ENCODE measurements at places on chromosomes 2 and 18. TPM values are rescaled to one million over a fixed set of nuclear protein-coding genes. Genes with fewer than 3 reads are reported as not detected.

DNA sequence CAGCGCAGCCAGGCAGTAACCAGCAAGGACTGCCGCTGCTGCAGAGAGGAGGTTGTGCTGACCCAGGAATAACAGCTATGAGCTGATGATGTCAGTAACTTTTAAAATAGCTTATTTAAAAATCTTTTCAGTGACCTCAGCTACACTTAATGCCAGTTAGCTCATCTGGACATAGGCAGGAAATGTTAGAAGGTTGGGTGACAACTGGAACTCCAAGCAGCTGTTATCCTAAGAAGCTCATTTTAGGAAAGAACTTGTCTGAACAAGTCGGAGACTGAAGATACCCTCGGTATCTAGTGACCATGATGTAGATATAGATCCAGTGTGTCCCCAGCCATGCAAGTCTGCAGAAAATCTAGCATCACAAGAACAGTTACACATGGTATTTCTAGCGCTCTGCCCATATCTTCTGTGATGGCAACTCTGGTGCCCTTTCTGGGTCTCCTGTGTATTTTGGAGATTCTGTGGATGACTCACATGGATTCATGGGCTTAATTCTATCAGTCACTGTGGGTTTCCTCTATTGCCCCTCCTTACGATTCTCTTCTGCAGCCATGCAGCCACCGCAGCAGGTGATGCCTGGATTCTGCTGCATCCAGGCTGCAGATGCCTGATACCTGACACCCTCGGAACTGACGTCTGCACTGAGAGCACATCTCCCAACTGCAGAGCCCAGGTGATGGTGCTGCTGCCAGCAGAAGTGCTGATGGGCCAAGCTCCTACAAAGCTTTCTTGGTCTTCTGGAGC, 19.8 kb upstream of the PLEK start:
- no peak for DNase-seq

GRCh38 chr2:99421469-99421868, 68.3 kb downstream of the REV1 start:
- DNase-seq: no peak

IGFBP2 gene
- 221 TPM for polyA plus RNA-seq

DNA sequence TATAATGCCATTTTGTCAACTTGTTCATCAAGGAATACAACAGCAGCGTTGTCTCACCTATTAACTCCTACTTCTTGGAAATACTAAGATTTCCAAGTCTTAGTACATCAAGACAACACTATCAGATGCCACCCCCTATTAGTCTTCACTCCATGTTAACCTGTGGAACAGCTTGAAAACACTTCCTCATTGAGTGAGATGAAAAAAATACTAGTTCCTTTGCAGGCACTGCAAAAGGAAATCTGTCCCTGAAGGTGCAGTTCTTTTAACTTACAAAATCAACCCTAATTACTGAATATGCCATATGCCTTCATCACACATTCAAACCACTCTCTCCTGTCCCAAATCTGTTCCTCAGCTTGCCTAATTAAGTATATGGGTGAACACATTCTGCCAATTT, 4.0 kb downstream of the CWC22 start:
- no peak for DNase-seq

LCT gene
- not detected for polyA plus RNA-seq

GRCh38 chr2:212117926-212118325, 420.7 kb downstream of the ERBB4 start:
- no peak for DNase-seq

DNA sequence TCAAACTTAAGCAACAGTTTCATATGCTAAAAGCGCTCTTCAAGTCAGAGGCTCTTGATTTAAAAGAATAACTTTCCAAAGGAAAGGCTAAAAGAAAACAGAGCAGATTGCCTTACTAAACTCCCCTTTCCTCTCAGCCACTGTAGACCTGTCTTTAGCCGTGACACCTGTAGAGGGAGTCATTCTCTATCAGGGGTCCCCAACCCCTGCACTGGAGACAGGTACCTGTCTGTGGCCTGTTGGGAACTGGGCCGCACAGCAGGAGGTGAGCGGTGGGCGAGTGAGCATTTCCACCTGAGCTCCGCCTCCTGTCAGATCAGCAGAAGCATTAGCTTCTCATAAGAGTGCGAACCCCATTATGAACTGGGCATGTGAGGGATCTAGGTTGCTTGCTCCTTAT, 9.6 kb downstream of the SLC14A1 start:
- no peak for DNase-seq

DNA sequence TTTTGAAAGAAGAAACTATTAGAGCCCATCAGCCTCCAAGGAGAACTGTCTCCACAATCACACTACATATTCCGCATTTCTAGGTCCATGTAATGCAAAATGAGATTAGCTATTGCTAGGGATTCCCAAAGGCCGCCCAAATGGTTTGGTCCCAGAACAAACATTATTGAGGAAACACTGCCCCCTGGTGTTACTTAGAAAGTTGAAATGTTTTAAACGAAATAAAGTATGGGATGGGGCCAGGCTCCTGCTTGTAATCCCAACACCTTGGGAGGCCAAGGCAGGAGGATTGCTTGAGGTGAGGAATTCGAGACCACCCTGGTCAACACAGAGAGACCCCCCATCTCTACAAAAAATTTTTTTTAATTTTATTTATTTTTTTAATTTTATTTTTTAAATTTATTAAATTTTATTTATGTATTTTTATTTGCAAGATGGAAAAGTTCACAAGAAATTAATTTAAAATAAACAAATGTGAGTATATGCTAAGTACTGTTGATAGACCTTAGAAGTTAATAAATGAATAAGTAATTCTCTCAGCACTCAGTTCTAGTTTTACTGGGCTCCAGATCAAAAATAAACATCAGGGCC, 5.5 kb downstream of the NHEJ1 start:
- no peak for DNase-seq

DNA sequence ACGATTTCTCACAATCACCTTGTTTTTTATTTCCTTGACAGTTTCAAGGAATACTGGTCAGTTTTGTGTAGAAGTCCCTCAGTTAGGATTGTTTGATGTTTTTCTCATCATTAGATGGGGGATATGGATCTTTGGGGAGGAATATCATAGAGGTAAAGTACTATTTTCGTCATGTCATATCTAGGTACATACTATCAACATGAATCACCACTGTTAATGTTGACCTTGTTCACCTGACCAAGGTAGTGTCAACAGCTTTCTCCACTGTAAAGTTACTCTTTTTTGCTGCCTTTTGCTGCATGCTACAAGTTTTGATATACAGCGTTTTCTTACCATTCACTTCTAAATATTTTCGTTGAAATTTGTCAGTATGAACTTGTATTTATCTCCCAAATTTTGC, 32.7 kb downstream of the NLRC4 start:
- DNase-seq: no peak

SNTG2 gene
- polyA plus RNA-seq: 1.8 TPM

GRCh38 chr2:9137379-9138150, 69.0 kb upstream of the ASAP2 start:
- no peak for DNase-seq

GRCh38 chr18:59070181-59070912, 69.3 kb upstream of the SEC11C start:
- DNase-seq: peak; percentile 85

DNA sequence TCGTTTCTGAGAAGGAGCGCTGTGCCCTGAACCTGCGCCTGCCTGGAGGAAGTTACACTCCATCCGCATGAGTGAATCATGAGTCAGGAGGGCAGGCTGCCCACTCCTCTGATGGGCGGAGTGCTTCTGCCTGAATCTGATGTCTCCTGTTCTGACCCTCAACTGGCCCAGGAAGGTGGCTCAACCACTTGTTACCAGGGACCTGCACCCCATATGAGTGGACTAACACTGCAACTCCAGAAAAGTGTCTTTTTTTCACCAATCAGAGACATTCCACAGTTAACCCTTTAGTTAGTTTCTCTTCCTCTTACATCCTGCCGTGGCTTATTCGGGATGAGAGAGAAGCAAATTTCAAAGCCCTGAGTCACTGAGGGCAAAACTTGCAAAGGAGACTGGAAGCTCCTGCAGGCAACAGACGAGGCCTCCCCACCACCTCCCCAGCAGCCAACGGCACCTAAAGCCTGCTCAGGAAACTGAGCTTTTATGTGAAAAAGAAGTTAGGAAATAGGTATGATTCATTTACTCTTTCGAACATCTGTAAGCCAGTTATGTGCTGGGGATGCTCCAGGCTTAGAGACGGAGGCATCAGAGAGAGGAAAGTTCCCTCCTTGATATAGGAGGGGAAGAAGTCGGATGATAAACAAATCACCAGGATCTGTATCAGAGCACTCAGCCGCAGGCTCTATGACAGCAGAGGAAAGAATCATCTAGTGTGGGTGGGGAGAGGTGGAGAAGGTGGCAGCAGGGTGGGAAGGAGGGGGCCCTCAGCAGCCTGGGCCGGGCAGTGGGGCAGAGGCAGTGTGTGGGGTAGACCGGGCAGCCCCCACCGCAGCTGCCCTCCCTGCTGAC, 30.9 kb downstream of the MBP start:
- no peak for DNase-seq

DNA sequence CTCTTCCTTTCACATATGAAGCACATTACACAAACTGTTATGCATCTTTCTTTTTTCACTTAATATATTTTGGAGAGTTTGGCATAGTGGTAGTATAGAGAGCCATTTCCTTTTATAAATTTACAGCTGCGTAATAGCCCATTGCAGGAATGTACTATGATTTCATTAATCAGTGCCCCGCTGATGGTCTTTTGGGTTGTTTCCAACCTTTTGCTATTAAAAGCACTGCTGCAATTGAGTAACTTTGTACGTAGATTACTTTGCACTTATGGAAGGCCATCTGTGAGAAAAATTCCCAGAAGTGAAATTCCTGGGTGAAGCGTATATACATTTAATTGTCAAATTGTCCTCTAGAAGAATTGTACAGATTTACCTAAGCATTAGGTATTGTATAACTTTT, 565.3 kb upstream of the ZNF804A start:
- DNase-seq: no peak

DNA sequence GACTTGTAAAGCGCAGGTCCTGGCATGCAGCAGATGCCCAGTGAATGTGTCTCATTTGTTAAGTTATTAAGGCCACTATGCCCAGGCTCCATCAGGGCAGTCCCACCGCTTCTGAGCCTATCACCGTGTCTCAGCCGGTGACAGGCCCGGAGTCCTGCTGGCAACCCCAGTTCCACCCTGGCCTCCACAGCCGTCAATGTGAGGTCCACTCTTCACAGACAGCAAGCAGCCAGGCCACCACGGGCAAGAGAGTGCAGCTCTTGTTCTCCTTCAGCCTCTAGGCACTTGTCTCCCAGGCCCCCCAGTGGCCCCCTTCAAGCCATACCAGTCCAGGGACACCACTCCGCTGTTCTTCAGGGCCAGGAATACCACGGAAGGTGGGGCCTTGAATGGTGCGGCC, 22.6 kb downstream of the CFAP65 start:
- no peak for DNase-seq

DNA sequence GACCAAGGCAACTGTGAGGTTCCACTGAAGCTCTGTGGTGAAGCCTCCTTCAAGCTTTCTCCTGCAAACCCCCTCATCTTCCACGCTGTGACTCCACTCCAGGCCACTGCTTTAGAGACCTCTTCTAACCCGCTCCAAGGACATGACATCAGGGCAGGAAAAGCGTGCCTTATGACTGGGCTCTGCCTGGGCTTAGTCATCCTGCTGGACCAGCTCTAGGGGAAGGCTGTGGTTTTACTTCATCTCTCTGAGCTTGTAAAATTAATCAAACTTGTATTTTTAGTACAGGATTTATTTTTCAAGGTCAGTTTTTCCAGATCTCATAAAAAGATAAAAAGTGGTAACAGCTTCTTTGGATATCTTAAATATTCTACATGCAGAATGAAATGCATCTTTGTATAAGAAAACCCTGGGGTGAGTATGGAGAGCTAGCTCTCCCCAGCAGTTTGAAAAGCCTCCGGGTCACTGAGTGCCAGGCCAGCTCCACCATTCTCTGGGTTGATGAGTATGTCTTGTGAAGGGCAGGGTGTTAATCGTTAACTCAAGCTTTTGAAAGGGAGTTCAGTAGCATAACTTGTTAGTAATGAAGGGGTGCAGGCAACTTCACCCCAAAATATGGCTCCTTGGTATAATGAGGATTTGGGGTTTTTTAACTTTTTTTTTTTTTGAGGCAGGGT, 33.1 kb upstream of the YPEL5 start:
- DNase-seq: no peak

DNA sequence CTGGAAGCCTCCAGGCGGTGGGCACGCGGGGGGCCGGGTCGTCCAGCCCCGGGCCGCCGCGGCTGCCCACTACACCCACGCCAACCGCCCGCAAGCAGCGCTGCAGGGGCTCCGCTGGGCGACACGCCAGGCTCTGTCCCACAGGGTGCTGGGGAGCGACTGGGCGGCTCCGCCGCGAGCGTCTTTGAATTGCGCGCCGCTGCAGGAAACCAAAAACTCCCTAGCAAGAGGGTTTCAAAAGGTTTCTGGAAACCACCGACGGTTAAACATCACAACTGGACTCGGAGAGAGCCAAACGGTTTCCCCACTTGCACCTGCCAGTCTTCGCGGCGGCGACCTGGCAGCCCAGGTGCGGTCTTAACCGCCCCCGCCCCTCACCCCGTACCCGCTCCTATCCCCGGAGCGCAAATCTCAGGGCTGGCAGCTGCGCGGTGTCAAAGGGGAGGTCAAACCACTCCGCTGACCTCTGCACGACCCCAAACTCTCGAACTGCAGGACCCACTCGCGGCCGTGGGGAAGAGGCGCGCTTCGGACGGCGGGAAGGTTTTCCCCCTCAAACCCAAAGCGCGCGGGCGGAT, 1.0 kb downstream of the CXCR4 start:
- no peak for DNase-seq

GRCh38 chr2:138267902-138268254, 233.7 kb upstream of the SPOPL start:
- DNase-seq: no peak

COLEC11 gene
- polyA plus RNA-seq: 4.5 TPM

PSTPIP2 gene
- polyA plus RNA-seq: 9.0 TPM

- no peak for DNase-seq
Measured at GRCh38 chr2:191443446-191443845, 198.2 kb downstream of the MYO1B start.

GRCh38 chr2:102368461-102369109, 13.0 kb downstream of the IL18R1 start:
- DNase-seq: no peak

DNA sequence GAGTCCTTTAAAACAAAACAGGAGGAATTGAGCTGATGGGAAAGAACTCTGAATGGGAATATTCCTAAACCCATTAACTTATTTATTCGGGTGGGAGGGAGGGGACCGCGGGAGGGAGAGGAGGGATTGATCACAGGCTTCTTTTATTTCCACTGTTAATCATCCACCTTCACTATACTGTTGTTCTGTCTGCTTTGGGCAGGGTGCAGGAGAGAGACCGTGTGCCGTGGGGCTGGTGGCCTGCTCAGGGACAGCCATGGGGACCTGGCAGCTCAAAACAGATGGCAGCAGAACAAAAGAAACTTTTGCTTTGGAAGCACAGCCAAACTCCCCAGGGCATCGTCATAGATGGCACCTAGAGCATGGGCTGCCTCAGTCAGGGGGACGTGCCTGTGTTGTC, 195.3 kb downstream of the MGAT5 start:
- DNase-seq: no peak

COBLL1 gene
- 121 TPM for polyA plus RNA-seq

DNA sequence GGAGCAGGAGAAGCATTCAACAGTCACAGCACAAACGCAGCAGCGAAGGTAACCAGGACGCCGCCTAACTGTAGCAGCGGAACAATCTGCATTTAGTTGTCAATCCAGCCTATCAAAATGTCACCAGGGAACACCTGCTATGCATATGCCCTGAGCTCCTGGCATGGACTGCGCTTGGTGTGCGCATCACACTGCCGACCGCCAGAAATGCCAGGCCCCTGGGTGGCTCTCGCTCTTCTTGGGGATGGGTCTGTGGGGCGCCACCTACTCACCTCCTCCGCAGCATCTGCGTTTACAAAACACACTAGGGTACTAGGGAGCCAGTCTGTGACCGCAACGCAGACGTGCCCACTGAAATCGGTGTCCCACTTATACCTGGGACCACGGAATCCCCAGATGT, 31.7 kb downstream of the ZNF516 start:
- DNase-seq: no peak

ATP6V1B1 gene
- 92.1 TPM for polyA plus RNA-seq

Measured in left renal cortex interstitium (tissue), 4 donors.